ENCODE measurements at places on chromosomes 2 and 18. TPM values are rescaled to one million over a fixed set of nuclear protein-coding genes. Genes with fewer than 3 reads are reported as not detected.

Gene ATP8B1
- total RNA-seq: not detected

DNA sequence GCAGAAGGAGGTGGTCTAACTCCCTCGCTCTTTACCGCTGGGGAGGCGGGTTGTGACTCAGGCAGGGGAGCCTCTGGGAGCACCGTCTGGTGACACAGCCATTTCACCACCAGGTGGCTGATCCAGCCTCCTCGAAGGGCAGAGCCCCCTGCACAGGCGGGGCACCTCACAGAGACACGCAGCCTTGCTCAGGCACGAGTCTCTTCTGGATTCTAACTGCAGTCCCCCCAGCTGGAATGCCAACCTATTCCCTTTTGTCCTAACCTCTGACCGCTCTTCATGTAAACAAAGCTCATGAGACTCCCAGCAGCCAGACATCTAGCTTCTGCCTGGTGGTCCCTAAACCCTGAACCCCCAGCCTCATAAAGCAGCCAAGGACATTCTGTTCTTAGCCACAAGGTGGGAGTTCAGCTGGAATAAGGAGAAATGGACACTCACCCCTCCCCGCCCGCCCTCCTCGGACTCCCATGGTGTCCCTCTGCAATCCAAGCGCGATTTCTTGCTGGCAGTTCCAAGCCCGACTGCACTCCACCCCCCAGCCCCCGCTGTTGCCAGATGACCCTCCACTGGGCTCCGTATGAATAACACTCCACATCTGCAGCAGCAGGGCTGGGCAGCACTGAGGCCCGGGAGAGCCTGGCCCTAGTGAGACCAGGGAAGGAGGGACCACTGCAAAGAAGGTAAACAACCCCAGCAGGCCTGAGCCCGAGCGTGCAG is 84.3 kb downstream of the TNS1 start:
- H3K4me3 ChIP-seq: no peak overlapping the region
- no peak for DNase-seq
- H3K36me3 ChIP-seq: no peaks in the 10 kb centered on the region
- no peaks in the 10 kb centered on the region for H3K4me1 ChIP-seq
- peaks cover 5% of the 10 kb centered on the region for H3K27me3 ChIP-seq

Gene RBM44
- 0.42 TPM for total RNA-seq

- H3K4me3 ChIP-seq: no peak overlapping the region
- H3K27me3 ChIP-seq: peaks cover 3% of the 10 kb centered on the region
- peaks cover 6% of the 10 kb centered on the region for H3K36me3 ChIP-seq
Measured at GRCh38 chr2:134911400-134911785, 7.2 kb upstream of the CCNT2 start.
